GM18507 (cell line): ENCODE measurements at places on chromosomes 4 and X.

GRCh38 chr4:20219521-20219920 is 32.2 kb upstream of the SLIT2 start:
- no peak for DNase-seq

DNA sequence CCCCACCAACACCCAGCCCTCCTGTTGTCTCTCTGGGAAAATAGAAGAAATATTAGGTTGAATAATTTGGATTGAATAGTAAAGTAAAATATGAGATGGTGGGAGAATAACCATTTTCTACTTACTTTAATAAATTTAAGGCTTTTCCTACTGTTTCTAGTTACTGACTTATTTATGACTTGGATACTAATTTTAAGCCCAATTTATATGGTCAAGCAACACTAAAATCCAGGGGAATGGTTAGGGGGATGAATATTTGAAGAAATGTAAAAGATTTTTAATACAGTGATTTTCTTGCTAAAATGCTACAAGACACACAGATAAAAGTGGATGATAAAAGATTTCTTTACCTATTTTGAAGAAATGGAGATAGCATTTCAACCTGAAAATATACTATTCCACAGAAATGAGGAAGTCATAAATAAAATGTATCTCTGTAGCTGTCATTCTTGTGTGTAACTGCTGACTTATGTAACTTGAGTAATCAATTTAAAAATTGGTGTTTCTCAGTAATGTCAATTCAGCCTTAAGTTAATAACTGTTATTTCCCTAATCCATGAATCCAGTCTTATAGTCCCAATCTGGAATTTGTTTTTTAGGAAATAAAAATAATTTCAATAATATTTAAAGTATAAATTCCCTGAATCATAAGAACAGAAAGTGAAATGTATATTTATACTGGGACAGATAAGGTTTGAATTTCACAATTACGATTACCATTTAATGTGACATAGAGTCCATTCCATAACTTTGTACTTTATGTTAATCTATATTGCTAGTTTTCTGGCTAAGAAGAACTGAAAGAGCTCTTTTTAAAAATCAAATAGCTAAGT is 24.3 kb upstream of the IL2 start:
- no peak for DNase-seq

- DNase-seq = no peak
These were observed 151.3 kb upstream of the JADE1 start for GRCh38 chr4:128658214-128658631.

- no peak for DNase-seq
These were observed 107.6 kb upstream of the SMIM10 start for GRCh38 chrX:134883137-134883700.

GRCh38 chrX:9919632-9920172 is 47.5 kb upstream of the CLDN34 start:
- no peak for DNase-seq

DNA sequence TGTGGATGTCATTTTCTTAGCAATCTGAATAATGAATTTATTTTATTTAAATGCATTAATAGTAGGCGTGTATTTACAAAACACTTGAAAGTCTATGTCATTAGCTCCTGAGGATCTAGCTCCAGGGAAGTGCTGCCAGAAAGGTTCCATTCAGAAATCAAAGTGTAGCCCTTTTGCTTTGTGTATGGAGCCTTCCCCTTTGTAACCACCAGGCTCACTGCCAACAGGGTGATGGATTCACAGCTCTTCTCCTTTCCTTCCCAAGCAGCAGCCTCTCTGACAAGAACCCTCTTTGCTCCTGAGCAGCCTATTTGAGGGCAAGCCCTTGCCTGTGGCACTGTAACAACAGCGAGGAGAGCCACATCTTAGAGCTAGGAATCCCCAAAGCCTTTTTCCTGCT is 286.0 kb upstream of the RASGEF1B start:
- no peak for DNase-seq

- no peak for DNase-seq
These were observed 1271.0 kb downstream of the RAPGEF2 start for GRCh38 chr4:160373911-160374310.

GRCh38 chrX:489820-490219 is 103.1 kb upstream of the PPP2R3B start:
- DNase-seq = no peak

- DNase-seq = no peak
These were observed 114.0 kb upstream of the ENPEP start for GRCh38 chr4:110361921-110362320.

DNA sequence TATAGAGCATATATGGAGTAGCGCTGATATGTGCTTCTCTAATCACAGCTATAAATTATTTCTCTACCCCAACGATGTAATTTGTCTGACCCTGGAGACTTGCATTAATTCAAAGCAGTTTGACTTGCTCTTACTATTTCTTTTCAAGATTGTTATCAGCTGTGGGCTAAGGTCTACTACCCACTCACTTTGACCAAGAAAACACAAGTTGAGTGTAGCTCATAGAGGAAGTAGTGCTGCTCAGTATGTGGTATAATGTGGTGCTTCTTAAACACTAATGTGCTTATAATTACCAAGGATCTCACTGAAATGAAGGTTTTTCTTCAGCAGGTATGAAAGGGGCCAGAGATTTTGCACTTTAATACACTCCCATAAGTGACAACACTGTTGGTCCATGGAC is 70.1 kb downstream of the INPP4B start:
- no peak for DNase-seq

- DNase-seq = no peak
These were observed 23.6 kb upstream of the SPON2 start for GRCh38 chr4:1195891-1196401.

DNA sequence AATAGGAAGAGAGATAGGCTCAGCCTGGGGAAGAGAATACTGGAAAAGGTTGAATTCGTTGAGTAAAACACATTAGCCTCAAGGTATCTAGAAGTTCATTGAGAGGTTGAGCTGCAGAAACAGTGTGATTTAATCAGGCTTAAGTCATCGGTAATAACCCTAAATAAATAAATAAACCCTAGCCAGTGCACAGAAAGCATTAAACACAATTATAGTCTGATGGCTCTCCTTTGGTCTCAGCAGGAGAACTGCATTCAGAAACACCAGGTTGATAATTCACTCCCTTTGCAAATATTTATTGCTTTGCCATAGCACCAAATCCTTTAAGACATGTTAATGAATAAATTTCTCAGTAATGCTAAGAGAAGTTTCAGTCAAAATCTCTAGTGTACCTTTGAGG is 9.6 kb downstream of the DCX start:
- no peak for DNase-seq
